ENCODE measurements at places on chromosomes 5 and 9.

GRCh38 chr9:37201581-37201980 is 81.2 kb downstream of the ZCCHC7 start:
- DNase-seq, result no peak

DNA sequence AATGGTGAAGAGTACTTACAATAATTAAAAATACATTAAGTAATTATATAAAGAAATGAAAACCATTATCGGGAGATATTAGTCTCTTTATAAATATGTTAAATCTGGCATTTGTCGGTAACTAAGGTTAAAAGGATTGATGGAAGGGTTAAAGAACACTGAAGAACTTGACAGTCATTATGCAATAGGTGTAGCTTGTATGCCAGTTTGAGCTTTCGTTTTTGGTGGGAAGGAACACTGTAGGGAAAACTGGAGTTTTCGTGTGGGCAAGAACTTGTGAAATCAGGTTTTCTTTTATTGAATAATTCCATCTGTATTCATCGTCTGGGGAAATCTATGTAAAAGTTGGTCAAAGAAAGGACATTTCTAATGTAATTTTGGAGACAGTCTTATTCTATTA is 142.3 kb downstream of the DMRTA1 start:
- DNase-seq, result no peak

GRCh38 chr5:137741718-137742117 is 5.8 kb upstream of the KLHL3 start:
- DNase-seq, result no peak

GRCh38 chr5:83281658-83282057 is 189.9 kb upstream of the VCAN start:
- no peak for DNase-seq

DNA sequence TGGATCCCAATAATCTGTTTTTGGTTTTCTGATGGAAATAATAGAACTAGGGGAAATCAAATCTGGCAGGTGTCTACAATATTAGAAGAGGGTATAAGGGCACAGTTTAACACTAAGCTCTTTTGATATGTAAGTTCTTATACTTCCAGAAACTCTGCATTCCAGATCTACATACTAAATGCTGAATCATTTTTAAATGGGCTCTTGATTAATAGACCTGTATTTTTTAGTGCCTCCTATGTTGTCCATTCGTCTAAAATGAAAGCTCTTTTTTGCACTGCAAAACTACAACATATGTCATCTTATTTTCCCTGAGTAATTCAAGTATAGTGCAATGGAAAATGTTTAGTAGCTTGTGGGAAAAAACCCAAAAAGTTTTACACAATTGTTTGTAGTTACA is 44.2 kb downstream of the NR6A1 start:
- DNase-seq, result no peak

DNA sequence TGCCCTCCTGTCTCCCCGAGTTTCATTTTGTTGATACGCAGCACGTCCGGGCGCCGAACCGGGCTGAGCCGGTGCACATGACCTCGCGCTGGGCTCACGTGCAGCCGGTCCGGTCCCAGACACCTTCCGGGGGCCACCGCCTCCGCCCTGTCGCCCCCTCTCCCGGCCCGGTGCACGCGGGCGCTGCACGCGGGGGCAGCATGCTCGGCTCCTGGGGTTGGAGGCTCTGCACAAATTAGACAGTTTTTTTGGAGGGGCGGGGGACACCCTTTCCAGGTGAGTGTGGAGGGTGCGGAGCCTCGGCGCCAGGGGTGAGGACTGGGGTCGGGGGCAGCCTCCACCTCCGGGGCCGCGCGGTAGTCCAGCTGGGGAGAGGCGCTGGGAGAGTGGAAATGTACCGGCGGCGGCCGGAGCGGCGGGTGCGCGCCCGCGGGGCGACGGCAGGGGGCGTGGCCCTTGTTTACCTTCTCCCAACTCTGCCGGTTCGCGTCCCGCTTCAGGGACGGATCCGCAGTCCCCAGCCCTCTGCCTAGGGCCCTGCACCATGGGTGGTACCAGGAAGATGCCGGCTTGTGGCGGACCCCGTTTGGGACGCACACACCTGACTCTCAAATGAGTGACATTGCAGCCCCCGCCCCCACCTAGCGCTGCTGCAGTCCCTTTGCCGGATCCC is 1.1 kb downstream of the JADE2 start:
- DNase-seq, result peak; percentile 78

DNA sequence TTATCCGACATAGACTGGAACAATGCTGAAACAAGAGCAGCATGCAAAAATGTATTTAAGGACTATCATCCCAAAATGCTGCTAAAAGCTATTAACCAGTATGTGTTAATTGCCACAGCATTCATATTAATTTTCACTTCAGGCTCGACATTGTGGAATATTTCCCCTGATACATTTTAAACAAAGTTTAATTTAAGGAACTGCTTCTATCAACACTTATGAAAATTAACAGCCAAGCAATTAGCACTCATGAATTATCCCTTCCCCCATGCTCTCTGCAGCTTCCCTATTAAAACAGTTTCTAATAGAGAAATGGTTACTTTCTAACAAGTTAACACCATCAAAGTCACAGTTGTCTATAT is 54.8 kb downstream of the MAPKAP1 start:
- no peak for DNase-seq

DNA sequence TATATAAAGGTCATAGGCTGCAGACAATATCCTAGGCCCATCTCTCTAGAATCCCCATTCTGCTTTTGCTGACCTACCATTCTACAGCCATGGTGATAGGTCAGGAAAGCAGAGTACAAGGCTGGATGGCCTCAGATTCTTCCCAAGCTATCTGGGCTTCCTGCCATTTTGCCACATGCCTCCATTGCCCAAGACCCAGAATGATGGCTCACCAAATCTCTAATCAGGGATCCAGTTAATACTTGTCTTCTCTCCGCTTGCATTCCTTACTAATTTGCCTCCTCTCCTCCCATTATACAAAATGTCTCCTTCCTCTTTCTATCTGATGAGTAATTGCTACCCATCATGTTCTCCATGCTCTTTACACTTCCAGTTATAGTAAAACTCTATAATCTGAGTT is 22.7 kb upstream of the NDUFS4 start:
- DNase-seq, result no peak

- DNase-seq, result no peak
These were observed 41.8 kb upstream of the FGF1 start for GRCh38 chr5:142727735-142728047.

DNA sequence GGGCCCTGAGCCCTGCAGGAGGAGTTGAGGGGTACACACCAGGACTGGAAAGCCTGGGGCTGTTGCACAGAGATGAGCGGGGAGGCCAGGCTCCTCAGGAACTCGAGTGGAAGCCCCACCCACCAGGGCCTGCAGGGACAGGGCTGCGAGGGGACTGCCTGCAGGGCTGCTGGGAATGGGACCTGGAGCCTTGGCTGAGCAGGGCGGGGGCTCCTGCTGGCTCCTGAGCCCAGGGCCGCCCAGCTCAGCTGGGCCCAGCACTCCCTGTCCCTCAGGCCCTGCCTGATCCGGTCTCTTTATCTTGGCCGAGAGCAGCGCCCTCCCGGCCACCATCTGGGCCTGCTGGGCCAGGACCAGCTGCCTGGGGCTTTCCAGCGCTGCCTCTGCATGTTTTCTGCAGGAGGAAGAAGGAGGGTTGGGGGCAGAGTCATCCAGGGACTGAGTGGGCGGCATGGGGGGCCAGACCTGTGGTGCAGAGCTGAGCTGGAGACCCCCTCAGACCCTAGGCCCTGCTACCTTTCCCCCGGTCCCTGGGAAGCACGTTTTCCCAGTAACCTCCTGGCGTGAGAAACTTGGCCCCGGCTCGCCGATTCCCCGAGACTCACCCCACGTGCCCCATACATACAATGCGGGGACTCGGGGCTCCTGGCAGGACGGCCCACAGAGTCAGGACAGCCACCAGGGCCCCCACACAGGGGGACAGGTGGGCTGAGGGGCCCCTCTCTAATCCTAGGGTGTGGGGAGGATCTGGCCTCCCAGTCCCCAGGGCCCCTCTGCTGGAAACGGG is 9.4 kb downstream of the LCN12 start:
- no peak for DNase-seq

DNA sequence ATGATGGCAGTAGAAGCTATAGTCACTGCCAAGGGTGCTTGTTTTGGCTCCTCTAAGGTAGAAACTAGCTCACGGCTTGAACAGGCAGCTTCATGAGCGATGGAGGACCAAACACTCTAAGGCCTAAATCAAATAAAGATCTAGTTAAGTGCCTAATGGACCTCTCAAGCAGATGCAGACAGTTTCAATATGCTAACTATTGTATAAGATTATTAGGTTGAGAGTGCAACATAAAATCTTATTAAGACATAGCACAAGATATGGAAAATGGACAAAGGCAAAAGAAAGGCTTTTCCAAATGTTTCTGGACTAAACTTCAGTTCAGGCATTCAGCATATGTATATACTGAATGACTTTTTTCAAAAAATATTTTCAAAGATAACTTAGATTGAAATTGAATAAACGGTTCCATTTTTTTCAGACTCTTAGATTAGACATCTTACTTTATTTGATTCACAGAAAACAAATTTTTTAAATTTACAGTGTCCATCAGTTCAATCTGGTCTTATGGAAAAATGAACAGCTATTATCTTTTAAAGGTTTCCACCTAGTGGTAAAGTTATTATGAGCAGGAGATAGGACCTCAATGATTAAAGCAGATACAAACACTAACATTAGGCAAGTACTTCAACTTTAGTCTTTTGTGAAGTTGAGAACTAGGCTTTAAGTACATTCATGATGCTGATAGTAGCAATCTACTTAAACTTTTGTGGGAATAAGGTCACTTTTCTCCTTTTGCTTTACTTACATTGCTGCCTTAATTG is 1167.7 kb downstream of the MAT2B start:
- DNase-seq, result no peak

- DNase-seq, result no peak
These were observed 154.0 kb downstream of the RGS3 start for GRCh38 chr9:113617550-113617949.

DNA sequence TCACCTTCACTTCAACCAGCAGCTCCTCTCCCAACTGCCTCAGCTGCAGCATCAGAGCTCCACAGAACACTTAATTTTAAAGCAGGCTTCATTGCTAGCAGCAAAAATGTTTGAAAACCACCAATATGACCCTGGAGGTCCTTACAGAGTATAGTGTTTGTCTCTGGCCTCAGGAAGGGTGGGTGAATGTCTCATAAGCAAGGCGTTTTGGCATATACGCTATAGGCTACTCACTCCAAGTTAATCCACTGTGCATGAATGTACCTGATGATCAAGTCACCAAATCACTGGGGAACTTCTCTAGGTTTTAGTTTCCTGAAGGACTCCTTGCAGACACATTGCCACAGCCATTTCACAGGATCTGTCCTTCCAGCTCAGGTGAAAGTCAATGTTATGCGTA is 125.3 kb downstream of the GABBR2 start:
- no peak for DNase-seq

DNA sequence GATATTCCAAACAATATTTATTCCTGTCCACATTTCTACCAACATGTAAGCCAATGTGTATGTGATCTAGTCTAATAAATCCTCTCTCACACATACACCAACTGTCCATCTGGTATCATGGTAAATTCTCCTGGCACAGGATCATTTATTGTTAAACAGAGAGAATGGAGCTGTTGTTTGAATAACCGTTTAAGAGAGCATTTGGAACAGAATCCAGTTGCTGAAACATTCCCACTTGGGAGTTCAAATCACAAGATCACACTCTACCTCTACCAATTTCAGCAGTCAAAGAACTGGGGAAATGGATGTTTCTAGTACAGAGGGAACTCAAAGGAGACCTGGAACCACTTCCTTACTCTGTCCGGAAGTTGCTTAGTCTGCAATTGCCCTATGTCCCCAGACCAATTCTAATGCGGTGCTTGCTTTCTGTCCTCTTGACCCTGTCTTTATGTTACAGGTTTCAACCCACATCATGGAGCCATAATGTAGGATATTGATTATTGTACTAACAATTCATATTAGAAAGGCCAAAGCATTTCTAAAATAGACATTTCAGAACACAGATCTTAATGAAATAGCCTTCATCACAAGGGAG is 488.4 kb downstream of the SEMA5A start:
- DNase-seq, result no peak

- no peak for DNase-seq
These were observed 20.6 kb downstream of the JMY start for GRCh38 chr5:79256563-79256962.

DNA sequence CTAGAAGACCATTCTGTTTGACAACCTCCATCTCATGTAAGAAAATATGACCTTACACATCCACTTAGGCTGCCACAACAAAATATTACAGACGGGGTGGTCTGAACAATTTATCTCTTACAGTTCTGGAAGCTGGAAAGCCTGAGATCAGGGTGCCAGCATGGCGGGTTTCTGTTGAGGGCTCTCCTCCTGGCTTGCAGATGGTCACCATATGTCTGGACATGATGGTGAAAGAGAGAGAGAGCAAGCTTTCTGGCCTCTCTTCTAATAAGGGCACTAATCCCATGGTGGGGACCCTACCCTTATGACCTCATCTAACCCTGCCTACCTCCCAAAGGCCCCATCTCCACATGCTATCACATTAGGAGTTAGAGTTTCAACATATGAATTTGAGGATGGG is 66.0 kb downstream of the AMBP start:
- DNase-seq, result no peak

- peak; percentile 81 for DNase-seq
These were observed 16.0 kb upstream of the PHF19 start for GRCh38 chr9:120892748-120893610.

GRCh38 chr9:114364134-114365041 is 23.4 kb downstream of the AKNA start:
- DNase-seq, result no peak

- no peak for DNase-seq
These were observed 13.6 kb upstream of the AKNA start for GRCh38 chr9:114401344-114401743.

DNA sequence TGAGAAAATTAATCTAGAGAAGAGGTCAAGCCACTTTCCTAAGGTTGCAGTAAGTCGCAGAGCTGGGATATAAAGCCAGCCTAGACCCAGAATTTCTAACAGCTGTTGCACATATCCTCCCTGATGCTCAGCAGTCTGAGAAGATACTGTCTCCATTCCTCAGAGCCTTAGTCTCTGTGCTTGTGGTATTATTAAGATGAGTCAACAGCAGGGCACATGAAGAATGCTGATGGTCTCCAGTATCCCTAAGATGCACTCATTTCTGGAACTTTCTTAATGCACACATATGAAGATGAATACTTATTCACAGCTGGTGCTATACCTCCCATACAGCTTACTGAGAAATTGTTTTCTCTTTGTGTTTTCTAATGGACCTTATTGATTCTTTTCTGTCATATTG is 32.5 kb downstream of the SGCD start:
- no peak for DNase-seq

GRCh38 chr5:136682986-136683385 is 317.6 kb upstream of the TRPC7 start:
- no peak for DNase-seq

DNA sequence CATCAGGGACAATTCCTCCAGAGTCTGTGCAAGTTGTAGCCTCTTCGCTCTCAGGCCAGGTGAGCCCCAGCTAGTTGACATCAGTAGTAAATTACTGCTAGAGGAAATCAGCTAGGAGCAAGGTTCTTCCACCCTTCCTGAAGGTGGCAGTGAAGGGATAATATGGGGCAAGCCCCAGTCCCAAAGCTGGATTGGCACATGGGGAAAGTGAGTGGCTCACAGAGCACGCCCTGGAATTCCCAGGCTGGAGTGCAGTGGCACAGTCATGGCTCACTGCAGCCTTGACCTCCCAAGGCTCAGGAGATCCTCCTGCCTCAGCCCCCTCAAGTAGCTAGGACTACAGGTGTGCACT is 82.1 kb downstream of the CYFIP2 start:
- DNase-seq, result no peak

All from CD4-positive, alpha-beta T cell treated with Interleukin-6 for 4 hours (primary cell).